T-helper 1 cell (primary cell): ENCODE measurements at places on chromosomes 3 and 15.

DNA sequence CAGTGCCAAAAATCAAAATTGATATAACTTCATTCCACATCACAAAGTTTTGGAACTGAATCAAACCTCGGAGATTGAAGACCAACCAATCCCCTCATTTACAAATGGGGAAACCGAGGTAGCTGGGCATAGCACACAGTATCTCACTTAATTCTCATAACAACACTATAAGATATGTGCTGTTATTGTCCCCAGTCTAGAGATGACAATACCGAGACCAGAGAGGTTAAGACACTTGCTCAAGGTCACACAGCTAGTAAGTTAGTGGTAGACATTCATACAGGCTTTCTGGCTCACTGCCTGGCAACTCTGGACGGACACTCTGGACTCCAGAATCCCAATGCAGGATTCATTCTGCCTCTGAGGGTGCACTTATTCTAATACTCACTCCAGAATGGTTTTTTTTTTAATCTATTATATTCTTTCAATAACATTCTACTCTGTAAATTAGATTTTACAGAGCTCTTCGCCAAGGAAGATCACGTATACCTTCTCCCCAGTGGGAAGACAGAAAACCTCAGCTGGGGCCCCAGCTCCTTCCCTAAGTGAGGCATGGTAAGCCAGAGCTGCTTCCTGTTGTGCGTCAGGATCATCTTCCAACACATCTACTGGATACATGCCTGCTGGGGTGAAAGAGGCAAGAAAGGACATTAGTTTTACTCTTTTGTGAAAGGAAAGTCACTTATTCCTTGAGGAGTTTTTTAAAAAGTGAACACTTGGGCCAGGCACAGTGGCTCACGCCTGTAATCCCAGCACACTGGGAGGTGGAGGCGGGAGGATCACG is 128.4 kb upstream of the IGF1R start:
- no peak for DNase-seq

GRCh38 chr3:62051506-62051905 is 321.8 kb downstream of the FEZF2 start:
- DNase-seq, result no peak

DNA sequence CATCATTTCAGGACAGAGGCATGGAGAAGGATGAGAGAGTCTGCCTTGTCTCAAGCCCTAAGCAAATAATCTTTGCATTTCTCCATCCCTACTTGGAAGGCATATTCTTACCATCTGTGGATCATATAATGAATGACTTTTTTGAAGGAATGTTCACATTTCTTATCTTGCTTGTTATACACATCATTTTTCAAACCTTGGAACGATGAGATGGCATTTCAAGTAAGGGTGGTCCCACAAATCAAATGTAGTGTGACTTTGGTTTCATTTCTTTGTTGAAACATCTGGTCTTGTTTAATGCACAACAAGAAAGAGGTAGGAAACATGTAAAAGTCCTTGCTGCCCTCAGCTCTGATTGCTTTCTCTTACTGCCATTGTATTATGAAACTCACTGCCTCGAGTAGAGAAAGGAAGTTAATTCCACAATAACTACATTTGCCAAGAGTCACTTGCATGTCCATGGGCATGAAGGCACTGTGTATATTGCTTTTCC is 32.1 kb downstream of the RBMS3 start:
- no peak for DNase-seq

DNA sequence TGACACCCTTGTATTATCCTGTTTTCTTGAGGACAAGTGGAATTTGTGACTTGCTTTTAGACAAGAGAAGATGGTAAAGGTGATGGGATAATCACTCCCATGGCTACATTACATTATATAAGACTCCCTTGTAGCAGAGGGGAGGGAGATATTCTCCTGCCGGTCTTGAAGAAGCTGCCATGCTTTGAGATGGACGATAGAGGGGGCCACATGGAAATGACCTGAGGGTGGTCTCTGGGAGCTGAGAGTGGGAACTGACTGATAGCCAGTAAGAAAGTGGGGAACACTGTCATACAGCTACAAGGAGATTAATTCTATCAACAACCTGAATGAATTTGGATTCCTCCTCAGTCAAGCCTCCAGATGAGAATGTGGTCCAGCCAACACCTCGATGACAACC is 540.1 kb downstream of the NTRK3 start:
- DNase-seq, result no peak

DNA sequence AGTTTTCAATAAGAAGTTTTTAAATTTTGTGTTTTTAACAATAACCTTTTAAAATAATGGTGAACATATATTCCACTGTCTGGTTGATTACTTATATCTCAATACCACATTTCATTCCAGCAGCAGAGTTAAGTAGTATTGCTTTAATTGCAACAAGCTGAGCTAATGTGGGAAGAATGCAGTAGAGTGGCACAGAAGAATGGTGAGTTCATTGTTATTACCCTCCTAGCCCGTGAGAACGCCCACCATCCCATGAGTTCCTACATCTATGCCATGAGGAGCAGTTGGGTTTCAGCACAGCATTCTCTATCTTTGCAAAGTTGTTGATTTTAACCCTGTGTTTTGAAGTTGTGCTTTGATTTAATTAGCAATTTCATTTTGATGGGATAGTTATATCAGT is 17.8 kb upstream of the NR2E3 start:
- no peak for DNase-seq

- no peak for DNase-seq
Observed at GRCh38 chr3:30649572-30650318, 43.3 kb downstream of the TGFBR2 start.
